ENCODE measurements at places on chromosomes 6 and 20.
A peak's percentile ranks its signal among the peaks of the same experiment; 100 is the strongest.

DNA sequence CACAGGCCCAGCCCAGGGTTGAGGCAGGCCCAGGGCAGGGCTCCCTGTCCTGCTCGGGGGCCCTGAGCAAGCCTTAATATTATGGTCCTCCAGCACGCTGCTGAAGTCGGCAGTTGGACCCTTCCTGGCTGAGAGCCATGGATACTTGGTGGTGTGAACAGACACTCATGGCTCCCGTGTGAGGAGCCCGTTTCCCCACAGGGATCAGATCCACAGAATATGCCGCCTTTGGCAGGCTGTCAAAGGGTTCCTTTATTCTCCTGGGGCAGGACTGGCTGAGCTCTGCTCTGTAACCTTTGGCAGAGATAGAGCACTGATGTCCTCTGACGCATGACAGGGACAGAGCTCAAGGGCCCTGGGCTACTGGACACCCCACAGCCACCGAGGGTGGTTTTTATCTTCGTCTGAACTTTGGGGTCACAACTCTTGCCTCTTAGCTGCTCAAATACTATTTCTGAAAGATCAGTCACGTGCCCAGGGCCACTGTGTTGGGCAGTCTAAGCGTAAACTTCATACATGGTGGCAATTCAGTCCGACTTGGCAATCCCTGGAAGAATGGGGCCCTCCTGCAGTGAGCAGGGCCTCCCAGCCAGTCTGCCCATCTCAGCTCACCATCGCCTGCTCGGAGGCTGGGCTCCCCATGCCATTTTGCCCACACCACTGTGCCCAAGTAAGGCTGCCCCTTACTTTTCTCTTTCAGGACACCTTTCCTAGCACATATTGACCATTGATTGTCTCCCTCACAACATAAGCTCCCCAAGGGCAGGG lies 49.1 kb downstream of the TTI1 start:
- DNase-seq = no peak

GRCh38 chr20:38434301-38434741 lies 807 bp downstream of the SNHG17 start:
- DNase-seq = no peak

GRCh38 chr20:44056010-44056698 lies 130.8 kb downstream of the JPH2 start:
- DNase-seq = peak; percentile 36

- no peak for DNase-seq
Measured at GRCh38 chr6:82143041-82143481, 104.5 kb downstream of the IBTK start.

DNA sequence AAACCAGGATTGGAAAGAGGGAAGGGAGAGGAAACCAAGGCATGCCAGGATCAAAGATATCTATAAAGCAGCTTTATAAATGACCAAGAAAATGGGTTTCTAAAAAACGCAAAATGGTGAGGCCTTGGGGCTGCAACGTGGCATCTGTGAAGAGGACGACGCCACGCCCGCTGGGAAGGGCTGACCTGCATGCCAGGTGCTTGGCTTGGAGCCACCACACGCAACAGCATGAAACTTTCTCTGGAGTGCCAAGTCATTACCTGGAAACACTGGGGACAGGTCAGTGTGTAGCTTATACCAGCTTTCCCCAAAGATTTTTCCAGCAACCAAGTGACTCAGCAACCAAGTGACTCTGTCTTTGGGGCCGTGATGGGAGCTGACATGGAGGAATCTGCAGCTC lies 82.5 kb downstream of the POPDC3 start:
- DNase-seq = no peak

GRCh38 chr20:38633577-38634093 lies 32.0 kb downstream of the ARHGAP40 start:
- peak; percentile 82 for DNase-seq

- DNase-seq = no peak
Measured at GRCh38 chr6:132812255-132812732, 2.1 kb upstream of the RPS12 start.

GRCh38 chr20:19777315-19777714 lies 19.3 kb downstream of the RIN2 start:
- DNase-seq = no peak

DNA sequence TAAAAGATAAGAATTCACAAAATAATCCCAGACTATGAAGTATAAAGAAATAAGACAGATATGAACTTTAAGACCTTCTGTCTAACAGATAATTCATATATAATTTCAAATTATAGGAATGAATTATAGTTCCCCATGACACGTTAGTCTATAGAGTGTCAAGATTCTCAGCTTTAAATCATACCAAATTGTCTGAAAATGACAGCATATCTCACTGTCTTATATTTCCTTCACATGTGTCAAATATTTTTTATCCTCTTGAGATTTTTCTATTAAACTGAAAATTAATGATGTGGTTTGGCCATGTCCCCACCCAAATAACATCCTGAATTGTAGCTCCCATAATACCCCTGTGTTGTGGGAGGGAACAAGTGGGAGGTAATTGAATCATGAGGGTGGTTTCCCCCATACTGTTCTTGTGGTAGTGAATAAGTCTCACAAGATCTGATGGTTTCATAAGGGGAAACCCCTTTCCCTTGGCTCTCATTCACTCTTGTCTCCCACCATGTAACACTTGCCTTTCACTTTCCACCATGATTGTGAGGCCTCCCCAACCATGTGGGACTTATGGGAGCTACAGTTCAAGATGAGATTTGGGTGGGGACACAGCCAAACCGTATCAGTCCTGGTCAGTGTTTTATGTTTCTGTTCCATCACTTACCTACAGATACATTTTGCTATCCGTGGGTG lies 825.3 kb upstream of the GJE1 start:
- no peak for DNase-seq

GRCh38 chr20:19473922-19474286 lies 261.5 kb downstream of the SLC24A3 start:
- DNase-seq = no peak

- no peak for DNase-seq
Measured at GRCh38 chr6:159513074-159513720, 179.8 kb downstream of the SOD2 start.

DNA sequence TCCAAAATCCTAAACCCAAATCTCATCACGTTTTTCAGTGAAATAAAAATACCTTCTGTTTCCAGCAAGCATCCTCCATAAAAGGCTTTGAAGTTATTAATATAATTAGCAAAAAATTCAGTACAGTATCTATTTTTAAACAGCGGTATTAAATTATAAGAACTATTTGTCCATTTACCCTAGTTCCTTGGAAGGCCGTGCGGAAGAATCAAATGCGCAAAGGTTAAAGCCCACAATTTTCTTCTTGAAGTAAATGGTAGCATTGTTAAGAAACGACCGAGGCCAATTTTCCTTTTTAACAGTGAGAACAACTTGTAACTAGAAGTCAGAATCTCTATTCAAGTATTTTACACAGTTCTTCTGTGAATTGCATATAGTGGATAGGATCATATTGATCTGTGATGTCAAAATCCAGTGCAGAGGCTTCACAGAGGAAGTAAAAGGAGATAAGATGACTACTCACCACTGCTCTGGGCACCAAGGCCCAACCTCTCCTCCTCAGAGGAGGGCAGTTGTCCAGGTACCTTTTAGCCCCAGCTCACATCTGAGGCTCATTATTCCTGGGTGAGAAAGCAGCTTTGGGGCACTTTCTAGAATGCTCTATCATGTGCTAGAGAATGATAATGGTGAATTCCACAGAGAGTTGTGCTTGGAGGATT lies 36.3 kb downstream of the TNFAIP3 start:
- DNase-seq = no peak

DNA sequence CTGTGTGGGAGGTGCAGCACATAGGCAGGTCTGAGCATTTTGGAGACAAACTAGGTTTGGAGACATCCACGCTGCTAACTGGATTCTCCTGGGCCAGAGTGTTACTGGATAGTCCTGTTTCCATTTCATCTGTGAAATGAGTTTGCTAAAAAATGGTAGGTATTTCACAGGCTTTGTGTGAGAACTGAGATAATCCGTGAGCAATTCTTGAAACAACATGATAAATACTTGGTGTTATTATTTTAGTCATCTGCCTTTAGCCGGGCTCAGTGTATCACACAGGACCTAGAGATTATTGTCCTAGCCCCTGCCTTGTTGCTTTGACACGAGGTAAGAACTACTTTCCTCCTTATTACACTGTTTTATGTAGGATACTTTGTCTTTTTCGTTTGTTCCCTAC lies 63.0 kb downstream of the PRR18 start:
- DNase-seq = no peak

GRCh38 chr20:2705931-2706645 lies 13.5 kb downstream of the EBF4 start:
- DNase-seq = no peak

GRCh38 chr6:29731281-29731680 lies 8.0 kb downstream of the HLA-F start:
- DNase-seq = no peak

DNA sequence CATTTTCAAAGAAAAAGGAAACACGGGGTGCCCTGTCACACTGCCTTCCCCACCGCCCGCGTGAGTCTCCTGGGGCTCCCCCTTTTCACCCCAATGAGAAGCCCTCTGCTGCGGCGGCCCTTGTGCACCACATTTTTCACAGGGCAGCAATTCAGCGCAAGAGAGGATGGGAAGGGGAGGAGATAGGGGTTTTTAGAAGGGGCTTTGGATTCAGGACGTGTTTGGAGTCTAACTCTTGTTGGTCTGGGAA lies 726 bp upstream of the ARFGEF3 start:
- no peak for DNase-seq

DNA sequence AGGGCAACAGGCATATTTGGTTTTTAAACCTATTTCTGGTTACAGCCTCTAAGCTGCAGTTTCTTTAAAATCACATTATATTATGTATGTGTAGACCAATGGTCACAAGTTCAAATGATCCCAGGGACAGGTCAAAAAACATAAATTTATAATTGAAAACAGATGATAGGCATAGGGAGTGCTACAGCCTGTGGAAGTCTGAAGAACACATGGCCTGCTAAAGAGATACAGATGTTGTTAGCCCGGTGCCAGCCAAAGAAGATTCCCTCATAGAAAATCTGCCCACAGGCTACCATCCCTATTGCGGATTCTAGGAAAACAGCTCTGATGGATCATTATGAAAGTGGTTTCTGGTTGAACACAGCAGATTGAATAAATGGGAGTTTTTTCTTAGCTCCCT lies 65.3 kb downstream of the NRSN1 start:
- no peak for DNase-seq

GRCh38 chr6:168949981-168950857 lies 303.4 kb downstream of the THBS2 start:
- DNase-seq = no peak

DNA sequence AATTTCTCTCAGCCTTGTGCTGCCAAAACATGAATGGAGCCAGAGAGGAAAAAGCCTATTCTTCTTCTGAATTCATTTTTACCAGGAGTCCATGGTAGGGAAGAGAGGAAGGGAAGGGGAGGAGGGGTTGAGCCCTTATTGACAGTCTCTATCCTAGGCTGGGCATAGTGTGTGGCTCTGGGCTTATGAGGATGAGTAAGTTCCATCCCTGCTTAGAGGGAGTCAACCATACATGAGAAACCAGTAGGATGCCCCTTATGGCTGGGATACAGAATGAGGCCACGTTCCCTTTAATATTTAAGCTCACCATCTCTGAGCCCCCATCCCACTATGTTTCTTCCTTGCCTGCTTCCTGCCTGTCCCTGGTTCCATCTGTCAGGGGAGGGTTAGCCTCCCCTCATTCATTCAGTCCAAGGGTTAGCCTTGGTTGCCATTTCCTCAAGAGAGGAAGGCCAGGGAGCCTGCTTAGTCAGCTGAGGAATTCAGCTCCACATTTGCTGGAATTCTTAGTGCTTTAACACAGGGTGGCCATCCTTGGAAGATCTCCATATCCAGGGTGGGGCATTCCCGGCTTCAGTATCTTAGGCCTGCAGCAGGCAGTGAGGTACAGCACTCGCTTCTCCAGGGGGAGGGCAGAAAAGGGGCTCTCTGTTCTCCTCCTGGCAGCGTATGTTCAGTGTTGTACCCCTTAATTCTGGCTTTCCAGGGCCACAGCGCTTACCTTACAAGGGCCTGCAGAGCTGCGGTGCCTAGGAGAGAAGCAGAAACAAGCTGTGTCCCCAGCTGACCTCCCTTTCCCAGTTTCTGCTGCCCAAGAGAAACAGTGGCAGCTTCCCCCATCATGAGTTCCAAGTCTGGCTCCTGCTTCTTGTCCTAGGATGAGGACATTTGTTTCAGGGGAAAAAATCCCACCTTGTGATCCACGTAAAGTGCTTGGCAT lies 12.5 kb downstream of the SIRT5 start:
- DNase-seq = no peak

GRCh38 chr20:38685853-38686473 lies 38.3 kb upstream of the SLC32A1 start:
- DNase-seq = peak; percentile 10

- DNase-seq = no peak
Measured at GRCh38 chr6:157953580-157954091, 28.0 kb upstream of the SYNJ2 start.

- no peak for DNase-seq
Measured at GRCh38 chr6:89612121-89612520, 26.4 kb downstream of the LYRM2 start.

GRCh38 chr6:85449388-85449817 lies 480 bp upstream of the NT5E start:
- DNase-seq = peak; percentile 28

- no peak for DNase-seq
Measured at GRCh38 chr6:167407239-167408064, 82.6 kb downstream of the TTLL2 start.

GRCh38 chr6:6969761-6970223 lies 138.0 kb upstream of the RREB1 start:
- DNase-seq = peak; percentile 20

GRCh38 chr6:20211941-20212391 lies 303 bp downstream of the MBOAT1 start:
- DNase-seq = peak; percentile 46

- no peak for DNase-seq
Measured at GRCh38 chr6:110720066-110720465, 95.2 kb downstream of the CDK19 start.

DNA sequence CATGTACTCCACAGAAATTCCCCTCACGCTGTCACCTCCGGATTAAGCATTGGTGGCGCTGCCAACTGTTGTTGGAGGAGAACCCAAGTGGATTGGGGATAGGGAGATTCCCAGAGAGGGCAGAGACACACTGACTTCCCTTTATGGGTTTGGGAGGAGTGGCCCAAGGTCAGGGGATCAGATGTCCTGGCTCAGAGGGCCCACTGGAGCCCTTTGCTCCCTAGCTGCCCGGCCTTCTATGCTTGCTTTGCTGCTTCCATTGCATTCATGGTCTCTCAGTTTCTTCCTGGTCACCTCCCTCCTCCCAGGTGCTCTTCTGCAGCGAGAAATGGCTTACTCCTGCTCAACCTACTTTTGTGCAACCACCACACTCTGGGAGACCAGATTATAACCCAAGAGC lies 14.3 kb downstream of the CUL9 start:
- DNase-seq = no peak

DNA sequence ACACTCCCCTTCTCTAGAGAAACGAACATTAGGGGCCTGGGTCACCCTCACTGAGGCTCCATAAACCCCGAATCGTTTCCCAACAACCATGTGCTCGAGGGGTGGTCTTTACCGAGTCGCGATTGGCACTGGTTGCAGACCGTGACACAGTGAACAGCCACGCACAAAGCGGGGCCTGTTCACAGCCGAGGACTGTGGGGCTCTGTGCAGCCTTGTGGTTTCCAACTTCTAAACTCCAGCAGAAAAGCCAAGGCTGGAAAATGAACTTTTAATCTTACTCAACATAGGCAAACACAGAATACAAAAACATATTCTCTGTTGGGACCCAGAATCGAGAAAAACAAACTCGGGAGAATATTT lies 19.0 kb downstream of the RRBP1 start:
- DNase-seq = no peak

GRCh38 chr20:58753267-58753921 lies 60.8 kb downstream of the NPEPL1 start:
- no peak for DNase-seq

- no peak for DNase-seq
Measured at GRCh38 chr6:4802312-4802935, 26.2 kb downstream of the CDYL start.

- no peak for DNase-seq
Measured at GRCh38 chr6:124967444-124967843, 5.2 kb downstream of the RNF217 start.

Measured in A549 (cell line).